ENCODE measurements at places on chromosomes 5 and 9.

GRCh38 chr9:87359264-87359663 is 138.4 kb upstream of the DAPK1 start:
- no peak for DNase-seq

GRCh38 chr9:118129541-118129940 is 425.3 kb downstream of the TLR4 start:
- no peak for DNase-seq

DNA sequence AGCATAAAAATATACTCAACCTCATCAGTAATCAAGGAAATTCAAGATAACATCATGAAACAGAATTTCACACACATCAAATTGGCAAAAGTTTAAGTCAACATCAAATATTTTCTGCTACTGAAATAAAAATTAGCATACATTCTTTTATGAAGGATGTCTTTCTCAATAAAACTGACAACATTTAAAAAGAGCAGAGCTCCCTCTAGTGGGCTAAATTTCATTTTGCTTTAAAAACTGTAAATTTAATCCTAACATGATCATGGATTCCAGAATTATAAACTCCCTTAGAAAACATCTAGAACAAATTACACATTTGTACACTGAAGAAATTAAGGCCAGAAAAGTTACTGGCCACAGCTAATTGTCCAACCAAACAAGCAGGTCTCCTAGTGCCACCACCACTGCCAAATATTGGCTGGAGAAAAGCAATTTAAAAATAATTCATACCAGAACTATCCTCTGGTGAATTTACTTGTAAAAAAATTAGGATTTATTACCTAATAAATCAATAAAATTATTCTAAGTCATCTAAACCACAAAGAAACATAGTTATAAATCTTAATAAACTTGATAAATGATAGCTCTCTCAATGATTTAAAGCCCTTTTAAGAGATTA is 31.2 kb downstream of the DEPDC1B start:
- no peak for DNase-seq

DNA sequence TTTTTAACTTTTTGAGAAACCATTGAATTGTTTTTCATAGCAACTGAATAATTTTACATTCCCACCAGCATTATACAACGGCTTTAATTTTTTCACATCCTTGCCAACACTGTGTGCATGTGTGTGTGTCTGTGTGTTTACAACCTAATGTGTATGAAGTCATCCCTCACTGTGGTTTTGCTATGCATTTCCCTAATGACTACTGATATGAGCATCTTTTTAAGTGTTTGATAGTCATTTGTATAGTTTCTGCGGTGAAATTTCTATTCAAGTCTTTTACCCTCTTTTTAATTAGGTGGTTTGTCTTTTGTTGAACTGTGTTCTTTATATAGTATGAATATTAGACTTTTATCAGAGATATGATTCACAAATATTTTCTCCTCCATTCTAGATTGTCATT is 263.1 kb upstream of the COX7C start:
- DNase-seq, result no peak

DNA sequence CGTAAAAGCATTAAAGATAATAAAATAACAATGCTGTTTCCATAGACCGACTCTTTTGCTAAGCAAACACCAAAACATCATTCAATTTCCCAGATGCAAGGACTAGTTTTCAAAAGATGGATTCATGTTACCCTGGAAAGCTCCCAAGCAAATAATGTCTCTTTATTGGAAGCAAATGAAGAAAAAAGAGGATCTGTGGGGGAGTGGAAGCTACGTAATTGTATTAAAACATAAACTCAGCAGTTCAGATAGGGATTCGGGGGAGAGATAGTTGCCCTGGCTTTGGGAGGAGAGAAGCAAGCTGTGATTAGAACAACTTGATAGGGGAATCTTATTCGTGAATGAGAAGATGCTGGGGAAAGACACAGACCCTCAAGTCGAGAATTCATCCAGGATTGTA is 491.0 kb upstream of the CLINT1 start:
- DNase-seq, result no peak

- DNase-seq, result peak; percentile 73
Measured at GRCh38 chr5:179326122-179326927, 18.9 kb downstream of the ADAMTS2 start.

DNA sequence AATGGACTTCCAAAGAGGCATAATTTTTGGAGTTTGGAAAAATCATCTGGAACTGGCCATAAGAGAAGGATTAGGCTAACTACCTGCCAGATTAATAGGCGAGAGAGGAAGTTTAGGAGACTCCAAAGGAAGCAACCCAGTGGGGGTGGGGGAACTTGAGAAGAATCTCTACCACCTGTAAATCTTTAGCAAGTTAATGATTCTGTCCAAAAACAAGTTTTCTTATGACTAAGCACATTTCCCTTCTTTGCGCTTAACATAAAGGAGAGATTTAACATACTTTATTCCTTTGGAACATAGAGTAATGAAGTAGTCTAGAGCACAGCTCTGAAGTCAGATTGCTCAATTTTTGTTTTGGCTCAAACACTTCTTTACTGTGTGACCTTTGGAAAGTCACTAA is 58.2 kb upstream of the PAPPA start:
- DNase-seq, result no peak

GRCh38 chr5:121027636-121028035 is 563.5 kb downstream of the PRR16 start:
- no peak for DNase-seq

DNA sequence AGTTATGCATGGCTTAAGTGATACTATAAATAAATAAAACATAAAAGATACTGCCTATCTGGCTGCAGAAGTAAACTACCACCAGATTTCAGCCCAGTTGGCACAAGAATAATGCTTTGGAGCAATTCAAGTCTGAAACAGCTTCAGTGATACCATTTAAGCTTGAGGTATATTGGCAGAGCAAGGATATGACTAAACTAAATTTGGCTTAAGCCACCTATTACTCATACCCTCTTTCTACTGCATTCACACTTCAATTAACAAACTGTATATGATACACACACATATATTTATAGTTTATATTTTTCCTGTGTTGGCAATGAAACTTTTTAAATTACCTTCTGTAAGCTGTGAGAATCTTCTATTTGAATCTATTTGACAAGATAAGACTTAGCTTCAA is 431.9 kb downstream of the ANXA1 start:
- DNase-seq, result no peak

DNA sequence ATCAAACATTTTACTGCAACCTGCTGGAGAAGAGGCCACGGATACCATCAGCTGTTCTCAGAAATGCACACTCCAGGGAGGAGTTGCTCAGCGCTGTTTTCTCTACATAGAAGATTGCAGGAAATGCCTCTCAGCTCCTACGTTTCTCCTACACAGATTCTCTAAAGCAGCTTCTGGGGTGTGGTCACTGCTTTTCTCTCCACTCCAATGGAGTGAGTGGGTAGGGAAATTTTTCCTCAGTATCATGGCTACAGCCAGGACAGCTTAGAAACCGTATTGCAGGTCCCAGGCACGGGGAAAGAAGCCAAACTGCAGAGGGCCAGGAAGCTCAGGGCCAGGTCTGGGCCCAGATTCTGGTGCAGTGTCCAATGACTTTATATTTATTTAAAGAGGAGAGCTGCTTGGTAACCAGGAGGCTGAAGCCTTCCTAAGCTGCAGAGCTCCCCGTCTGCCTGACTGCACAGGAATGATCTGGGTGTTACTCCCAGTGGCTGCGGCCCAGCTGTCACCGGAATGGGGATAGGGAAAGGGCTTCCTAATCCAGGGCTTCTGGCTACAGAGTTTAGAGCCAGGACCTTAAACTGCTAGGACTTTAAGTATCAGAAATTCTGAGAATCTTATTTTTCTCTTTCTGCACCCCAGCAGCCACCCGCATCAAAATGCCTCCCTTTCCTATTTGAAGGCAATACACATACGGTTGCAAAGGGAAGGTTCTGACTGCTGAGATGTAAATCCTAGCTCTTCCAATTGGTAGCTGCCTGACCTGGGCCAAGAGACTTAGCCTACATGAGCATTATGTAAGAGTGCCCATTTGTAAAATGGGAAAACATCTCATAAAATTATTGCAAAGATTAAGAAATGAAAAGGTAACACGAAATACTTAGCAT is 1.4 kb upstream of the SPTAN1 start:
- peak; percentile 23 for DNase-seq

GRCh38 chr5:156764176-156764971 is 85.7 kb upstream of the PPP1R2B start:
- DNase-seq, result no peak

- no peak for DNase-seq
Measured at GRCh38 chr5:72369301-72369700, 49.1 kb downstream of the PTCD2 start.

GRCh38 chr5:112684737-112685136 is 52.9 kb upstream of the APC start:
- DNase-seq, result no peak

DNA sequence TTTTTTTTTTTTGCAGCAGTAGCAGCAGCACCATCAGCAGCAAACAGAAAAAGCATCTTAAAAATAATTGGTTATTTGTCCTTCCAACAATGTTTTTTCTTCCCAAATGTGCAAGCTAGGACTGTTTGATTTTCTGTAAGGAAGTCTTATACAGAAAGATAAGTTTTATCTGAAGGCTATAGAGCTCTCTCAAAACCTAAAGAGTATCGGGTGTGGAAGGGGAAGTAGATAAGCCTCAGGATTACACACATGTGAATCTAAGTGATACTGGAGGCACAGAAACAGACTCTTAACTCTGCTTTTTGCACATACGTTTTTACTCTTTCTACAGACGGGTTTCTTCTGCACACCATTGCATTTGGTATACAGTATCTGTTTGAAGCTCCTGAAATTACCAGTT is 184.4 kb upstream of the FTMT start:
- no peak for DNase-seq

DNA sequence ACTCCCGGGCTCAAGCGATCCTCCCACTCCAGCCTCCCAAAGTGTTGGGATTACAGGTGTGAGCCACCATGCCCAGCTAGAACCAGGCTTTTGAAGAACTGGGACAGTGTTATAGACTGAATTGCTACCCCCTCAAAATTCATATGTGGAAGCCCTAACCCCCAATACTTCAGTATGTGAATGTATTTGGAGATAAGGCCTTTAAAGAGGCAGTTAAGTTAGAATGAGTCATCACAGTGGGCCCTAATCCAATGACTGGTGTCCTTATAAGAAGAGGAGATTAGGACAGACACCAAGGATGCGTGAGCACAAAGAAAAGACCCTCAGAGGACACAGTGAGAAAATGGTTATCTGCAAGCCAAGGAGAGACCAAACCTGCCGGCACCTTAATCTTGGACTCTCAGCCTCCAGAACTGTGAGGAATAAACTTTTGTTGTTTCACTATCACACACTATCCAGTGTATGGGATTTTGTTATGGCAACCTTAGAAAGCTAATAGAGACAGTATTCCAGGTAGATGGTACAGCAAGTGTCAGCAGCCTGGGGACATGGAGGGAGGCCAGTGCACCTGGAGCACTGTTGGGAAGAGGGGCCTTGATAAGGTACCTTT is 31.4 kb upstream of the ERGIC1 start:
- DNase-seq, result no peak

GRCh38 chr5:66779528-66779927 is 183.3 kb downstream of the MAST4 start:
- no peak for DNase-seq

DNA sequence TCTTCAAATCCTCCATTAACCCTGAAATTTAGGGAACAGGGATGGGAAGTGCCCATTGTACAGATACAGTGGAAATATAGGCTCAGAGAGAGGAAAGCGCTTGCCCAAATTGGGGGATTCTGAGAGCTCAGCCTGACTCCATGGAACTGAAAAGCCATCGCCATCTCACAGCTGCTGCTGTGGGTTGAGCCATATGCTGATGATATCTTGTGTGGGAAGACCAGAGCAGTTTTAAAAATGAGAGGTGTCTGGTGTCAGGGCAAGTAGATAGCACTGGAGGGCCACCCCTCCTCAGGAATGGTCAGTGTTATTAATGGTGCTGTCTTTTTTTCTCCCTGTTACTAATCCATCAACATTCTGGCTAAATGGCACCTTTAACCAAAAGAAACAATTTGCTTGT is 50.9 kb upstream of the C5orf58 start:
- no peak for DNase-seq

DNA sequence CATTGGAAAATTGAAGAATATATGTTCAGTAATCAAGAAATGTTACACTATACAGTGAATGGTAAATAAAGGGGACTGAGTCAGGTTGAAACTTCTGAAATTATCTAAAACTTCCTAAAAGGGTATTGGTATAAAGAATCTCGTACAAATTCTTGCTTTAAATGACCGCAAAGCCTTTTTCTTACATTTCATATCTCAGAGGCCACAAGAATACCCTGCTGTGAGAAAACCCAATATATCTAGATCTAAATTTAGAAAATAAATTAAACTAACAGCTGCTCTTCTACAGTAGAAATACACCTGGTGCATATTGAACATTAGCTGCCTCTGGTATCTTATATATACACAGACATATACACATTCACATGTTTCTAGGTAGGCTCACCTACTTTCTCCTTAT is 221.7 kb downstream of the PCSK5 start:
- DNase-seq, result no peak

DNA sequence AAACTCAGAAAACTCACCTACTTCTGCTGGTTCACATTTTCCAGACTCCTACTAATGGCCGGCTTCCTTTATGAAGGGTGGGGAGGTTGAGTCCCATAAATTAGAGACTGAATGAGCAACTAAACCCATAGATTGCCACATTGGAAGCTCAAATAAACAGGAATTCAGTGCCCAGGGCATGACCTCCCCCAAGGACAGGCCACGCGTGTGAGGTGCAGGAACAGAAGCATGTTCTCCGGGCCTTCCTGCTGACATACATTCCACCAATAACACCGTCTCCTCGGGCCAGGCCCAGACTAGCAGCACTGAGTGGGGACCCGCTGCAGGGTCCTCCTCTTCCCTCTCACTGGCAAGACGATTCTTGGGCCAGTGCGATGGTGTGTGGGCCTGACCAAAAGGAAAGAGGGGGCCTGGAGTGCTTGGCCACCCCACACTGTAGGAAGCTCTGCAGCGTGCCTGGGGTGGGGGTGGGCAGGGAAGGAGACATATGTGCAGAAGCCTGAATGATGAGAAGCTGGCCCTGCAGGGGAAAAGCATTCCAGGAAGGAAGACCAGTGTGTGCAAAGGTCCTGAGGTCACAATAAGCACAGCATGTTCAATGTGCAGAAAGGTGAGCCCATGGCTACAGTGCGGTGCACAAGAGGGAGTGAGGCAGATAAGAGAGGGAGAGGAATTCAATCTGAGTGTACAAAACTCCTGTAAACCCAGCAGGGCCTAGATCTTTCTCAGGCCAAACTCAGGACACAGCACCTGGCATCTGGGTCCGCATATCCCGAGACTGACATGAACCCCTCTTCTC is 12.0 kb downstream of the PTGES start:
- no peak for DNase-seq

GRCh38 chr9:20226345-20226744 is 396.0 kb downstream of the MLLT3 start:
- DNase-seq, result no peak

DNA sequence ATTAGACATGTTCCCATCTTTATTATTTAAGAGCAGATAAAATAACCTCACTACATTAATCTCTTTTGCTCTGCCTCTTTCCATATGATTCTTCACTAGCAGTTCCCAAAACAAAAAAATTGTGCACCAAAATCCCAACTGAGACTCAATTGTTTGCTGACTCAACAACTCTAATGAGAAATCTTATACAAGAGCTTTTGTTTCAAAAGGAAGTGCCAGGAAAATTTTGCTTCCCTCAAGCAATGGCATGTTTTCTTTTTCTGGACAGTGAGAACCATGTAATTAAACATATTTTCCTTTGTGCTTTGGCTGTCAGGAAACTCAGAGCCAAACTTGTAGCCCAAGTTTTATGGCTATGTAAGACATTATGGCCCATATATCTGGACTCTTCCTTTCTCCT is 62.0 kb downstream of the TMC1 start:
- no peak for DNase-seq

- no peak for DNase-seq
Measured at GRCh38 chr5:168064457-168064856, 227.0 kb upstream of the WWC1 start.

Data from testis (tissue), 5 donors.